Activated T-cell treated with anti-CD3 and anti-CD28 coated beads, Interleukin-2, amount 50 U/mL, for 48 hours (primary cell): ENCODE measurements at places on chromosomes 2 and 18.
A peak's percentile ranks its signal among the peaks of the same experiment; 100 is the strongest.

GRCh38 chr2:120875431-120875830, 139.8 kb downstream of the GLI2 start:
- no peak for DNase-seq

- no peak for DNase-seq
These were observed 479.1 kb downstream of the SPAG16 start for GRCh38 chr2:213763354-213763753.

GRCh38 chr2:51032751-51033330, 909 bp upstream of the NRXN1 start:
- DNase-seq = no peak

DNA sequence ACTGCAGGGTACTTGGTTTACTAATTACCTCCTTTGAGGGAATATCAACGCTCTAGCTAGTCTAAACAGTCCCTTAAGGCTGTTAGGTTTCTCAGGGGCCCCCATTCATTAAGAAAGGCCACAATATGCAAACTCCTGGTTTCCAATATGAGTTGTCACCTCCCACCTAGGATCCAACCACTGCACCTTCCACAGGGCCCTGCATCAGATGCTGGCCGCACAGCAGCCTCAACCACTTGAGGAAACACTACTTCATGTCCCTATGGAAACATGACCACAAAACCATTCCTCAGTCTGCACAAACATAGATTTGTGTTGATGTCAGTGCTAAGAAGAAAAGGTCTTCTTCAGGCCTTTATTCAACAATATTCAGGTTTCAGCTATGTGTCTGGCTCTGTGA, 40.9 kb downstream of the STAT4 start:
- peak; percentile 55 for DNase-seq
